ENCODE measurements at places on chromosomes 5 and 9.
A peak's percentile ranks its signal among the peaks of the same experiment; 100 is the strongest.

- DNase-seq: no peak
These were observed 178.4 kb downstream of the GOLPH3 start for GRCh38 chr5:31995714-31996113.

DNA sequence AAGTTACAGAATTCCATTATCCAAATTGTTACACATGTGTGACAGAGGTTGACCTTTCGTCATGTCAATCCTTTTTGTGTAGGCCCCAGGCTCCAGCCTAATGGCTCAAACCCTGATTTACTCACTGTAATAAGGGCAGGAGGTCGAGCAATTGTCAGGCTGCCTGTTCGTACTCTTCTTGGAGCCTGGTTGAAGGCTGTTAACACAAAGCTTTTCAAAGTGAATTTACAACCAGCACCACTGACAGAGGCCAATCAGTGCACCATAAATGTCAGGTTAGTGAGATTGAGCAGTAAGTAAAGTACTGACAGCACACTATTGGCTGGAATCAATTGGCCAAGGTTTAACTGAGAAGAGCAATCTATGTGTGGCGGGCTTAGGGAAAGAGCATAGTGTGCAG, 16.8 kb downstream of the PRDM6 start:
- DNase-seq: no peak

- DNase-seq: no peak
These were observed 65.4 kb upstream of the ERCC6L2 start for GRCh38 chr9:95810133-95810532.

DNA sequence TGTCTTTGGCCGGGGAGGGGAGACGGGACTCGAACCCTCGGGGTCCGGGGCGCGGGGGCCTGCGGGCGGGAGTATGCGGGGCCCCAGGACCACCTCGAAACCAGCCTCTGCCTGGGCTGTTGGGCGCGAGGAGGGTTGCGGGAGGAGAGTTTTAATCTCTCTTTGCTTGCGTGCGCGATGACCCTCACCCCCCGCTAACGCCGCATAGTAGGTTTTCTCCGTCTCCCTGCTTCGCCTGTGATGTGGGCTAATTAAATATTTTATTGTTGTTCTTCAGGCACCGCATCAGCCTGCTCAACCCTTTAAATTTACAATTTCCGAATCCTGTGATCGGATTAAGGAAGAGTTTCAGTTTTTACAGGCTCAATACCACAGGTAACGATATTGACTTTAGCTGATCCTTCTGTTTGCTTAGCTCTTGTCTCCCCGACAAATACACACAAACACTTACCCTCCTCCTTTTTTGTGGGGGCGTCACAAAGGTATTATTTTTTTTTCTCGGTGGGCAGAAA, 1.7 kb downstream of the TLE4 start:
- no peak for DNase-seq

GRCh38 chr9:87395804-87396479, 101.7 kb upstream of the DAPK1 start:
- DNase-seq: no peak

GRCh38 chr9:30677221-30677620, 1707.2 kb upstream of the ACO1 start:
- no peak for DNase-seq

- no peak for DNase-seq
These were observed 897 bp downstream of the ROPN1L start for GRCh38 chr5:10442576-10442975.

- no peak for DNase-seq
These were observed 51.1 kb downstream of the NUDT12 start for GRCh38 chr5:103511554-103511885.

- DNase-seq: no peak
These were observed 91.6 kb downstream of the CFAP90 start for GRCh38 chr5:7759257-7759871.

DNA sequence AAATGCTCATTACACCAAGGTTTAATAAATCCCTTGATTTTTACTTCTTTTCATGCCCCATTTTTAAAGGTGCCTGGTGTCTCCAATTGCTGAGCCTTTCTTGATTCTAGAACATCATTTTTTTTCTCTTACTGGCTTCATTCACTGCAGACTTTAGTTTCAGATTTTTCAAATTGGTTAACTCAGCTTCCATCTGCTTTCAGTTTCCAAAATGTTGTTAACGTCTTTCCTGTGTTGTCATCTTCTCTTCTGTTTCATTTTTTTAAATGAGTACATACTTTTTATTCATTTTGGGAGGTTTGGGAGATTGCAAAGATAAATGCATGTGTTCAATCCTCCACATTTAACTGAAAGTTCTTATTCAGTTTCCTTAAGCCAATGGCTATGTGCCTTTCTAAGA, 126.4 kb upstream of the CCNG1 start:
- no peak for DNase-seq

DNA sequence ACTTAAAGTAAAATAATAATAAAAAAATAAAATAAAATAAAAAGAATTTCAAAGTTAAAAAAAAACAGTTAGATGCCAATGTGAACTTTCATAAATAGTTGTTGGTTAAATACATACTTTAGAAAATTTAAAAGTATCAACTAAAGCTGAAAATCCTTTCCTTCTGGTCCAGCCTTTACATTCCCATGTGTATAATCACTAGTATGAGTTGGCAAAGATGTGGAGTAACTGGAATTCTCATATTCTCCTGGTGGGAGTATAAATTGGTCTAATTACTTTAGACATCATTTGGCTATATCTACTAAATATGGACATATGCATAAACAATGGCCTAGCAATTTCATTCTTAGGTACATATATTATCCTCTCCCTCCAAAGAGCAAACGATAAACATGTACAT, 619.9 kb downstream of the PTPRD start:
- DNase-seq: no peak

GRCh38 chr9:78590068-78590467, 293.1 kb downstream of the PSAT1 start:
- DNase-seq: no peak

DNA sequence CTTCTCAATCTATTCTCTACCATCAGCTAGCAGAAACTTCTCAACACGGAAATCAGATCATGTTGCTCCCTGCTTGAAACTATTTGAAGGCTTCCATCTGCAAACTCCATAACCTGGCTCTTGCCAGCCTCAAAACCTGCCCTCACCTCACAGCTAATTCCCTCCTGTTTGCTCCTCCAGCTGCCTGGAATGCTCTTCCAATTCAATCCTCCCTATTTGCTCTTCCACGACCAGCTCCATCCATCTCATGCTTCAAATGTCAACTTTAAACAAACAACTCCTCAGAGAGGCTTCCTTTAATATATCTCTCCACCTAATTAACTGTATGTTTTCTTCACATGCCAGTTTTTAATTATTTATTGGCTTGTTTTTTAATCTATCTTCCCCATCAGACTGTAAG, 1.5 kb downstream of the PLAA start:
- DNase-seq: no peak

- DNase-seq: no peak
These were observed 724 bp downstream of the NDUFS6 start for GRCh38 chr5:1801967-1802295.

GRCh38 chr9:4105183-4105582, 194.7 kb downstream of the GLIS3 start:
- no peak for DNase-seq

DNA sequence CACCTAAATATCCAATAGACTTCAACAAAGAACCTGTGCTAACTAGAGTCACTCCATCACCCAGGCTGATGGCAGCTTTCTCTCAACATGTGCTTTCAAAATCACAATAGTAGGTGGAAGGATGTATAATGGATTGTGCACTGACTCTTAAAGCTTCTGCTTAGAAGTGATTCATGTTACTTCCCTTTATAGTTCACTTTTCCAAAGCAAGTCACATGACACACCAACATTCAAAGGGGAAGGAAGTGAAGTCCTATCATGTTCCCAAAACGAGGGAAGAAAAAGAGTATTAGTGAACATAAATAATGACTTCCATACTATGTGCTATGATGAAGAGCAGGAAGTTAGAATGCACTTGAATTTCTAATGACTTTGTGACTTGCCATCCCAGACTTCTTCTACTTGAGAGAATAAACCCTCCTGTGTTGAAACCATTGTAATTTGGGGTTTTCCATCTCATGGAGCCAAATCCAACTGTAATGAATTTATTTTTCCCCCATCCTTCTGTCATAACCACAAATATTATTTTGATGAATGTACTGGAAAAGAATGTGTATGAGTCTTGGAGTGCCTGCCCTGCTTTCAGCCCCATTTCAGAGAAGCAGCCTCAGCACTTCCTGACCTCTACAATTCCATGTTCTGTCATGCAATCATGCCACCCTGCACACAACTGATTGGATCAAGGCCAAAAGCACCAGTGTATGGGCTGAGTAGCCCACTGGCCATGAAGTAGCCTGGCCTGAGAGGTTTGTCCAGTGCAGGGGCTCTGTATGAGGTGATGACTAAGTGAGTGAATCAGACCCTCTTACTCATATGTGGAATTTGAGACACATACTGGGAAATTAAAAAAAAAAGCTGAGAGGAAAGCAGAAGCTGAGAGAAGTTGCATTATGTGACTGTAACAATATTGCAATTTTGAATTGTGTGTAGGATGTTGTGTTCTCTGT, 525.9 kb upstream of the CLINT1 start:
- peak; percentile 80 for DNase-seq

GRCh38 chr9:89722712-89723111, 117.9 kb downstream of the GADD45G start:
- DNase-seq: no peak

- DNase-seq: no peak
These were observed 69.5 kb upstream of the MAP3K1 start for GRCh38 chr5:56745864-56746263.

DNA sequence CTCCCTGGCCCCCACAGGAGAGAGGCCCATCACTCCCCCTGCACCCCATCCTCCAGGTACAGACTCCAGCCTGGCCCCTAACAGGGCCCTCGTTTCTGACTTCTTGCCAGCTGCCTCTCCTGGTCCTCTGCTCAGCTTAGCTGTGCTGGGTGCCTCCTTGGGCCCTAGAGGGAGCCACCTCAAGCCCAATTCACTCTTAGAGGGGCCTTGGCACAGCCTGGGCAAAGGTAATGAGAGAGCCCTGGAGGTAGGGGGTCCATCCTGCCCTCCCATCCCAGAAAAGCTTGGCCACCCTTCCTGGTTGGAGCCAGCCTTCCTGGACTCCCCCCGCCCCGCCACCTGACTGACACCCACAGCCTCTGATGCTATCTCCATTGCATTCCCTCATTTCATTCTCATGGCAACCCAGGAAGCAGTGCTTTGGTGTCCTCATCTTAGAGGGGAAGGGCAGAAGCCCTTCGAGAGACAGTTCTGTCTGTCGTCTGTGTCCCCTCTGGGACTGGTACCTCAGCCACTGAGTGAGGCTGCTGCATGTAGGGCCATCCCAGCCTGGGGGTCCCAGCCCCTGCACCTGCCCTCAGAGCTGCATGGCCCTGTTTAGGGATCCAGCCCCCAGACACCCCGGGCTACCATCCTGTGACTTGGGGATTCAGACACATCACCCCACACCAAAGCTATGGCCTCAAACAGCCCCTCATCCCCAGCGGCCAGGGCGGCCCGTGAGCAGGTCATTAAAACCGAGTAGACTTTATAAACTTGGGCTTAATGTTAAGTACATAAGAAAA, 95.5 kb downstream of the BARX1 start:
- no peak for DNase-seq

DNA sequence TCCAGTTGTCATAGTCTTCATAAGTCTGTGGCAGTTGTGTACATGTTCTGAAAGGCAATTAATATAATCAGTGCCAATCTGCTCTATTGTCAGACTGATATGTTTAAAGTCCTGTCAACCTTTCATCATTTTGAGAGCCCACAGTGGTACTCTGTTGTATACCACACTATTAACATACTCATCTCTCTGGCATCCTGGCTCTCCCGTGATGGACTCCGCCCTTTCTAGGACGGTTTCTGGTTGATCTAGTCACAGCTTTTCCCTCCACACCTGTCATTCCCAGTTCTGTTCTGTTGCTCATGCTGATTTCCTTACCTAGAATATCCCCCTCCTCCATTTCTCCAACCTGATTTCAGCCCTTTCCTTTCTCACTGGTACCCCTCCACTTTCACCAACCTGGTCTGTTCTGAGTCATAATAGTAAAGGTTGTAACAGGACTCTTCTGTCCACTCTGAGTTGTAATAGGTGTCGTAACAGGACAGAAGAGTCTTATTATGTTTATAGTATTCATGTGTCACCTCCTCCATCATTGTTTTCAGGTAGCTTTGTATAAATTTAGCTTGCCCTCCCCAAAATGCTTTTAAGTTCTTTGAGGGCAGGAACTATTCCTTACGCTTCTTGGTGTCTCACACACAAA, 4.1 kb downstream of the PTCD2 start:
- DNase-seq: no peak

GRCh38 chr5:54455413-54456157, at the start of gene HSPB3:
TSS of gene HSPB3 (plus strand) at chr5:54455699. CDS start at chr5:54455790, 91 bp downstream.
- DNase-seq: peak; percentile 11

GRCh38 chr9:122126331-122127261, 33.0 kb downstream of the NDUFA8 start:
- DNase-seq: no peak

DNA sequence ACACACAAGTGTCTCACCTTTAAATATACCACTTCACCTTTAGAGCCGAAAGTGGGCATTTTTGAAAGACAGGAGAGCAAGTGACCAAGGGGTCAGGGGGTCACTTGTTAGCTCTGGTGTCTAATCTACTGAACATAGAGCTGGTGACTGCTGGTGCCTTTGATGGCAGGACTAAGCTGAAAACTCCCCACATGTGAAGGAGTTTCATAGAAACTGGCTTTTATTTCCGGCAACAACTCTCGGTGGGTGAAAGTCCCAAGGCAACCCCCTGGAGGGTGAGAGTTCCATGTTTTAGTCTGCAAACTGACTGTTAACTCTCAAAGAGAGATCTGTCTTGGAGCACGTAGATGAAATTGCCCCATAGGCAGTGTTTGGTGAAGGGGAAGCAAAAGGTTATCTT, 466.9 kb downstream of the DMRTA1 start:
- DNase-seq: no peak

DNA sequence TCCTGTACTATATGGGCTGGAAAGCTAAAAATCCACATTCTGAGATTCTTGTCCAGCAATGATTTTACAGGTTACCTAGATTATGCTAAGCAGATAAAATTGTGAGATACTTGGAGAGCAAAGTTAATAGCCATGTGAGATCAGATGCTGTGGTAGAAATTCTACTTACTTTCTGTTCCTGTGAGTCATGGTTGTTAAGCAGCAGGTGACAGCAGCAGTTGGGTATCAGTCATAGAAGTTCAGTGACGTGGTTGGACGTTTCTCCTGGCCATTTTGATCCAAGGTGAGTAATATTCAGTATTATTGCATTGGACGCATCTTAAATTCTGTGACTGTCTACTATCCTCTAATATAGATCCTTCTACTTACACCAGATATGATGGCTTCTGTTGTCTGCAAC, 524.5 kb downstream of the TMEM38B start:
- no peak for DNase-seq

GRCh38 chr9:30630459-30630858, 1754.0 kb upstream of the ACO1 start:
- DNase-seq: no peak

DNA sequence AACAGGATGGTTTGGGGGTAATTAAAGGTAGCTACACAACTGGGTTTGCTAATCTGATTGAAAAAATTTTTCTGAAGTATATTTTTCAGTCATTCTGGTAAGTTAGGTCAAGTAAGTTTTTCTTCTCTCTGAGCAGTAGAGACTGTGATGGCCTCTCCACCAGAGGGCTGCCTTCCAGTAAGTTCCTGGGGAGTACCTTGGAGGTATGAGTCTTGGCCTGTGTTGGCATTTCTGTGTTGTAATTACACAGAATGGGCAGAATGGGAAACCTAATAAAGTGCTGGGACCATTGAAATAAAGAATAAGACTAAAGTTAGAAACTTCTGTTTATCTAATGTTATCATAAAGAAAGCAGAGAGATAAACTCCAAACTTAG, 430.8 kb downstream of the ARHGEF28 start:
- no peak for DNase-seq

GRCh38 chr9:9552665-9553064, 1060.1 kb downstream of the PTPRD start:
- DNase-seq: no peak
